ENCODE measurements at places on chromosomes 5 and 9.

GRCh38 chr5:158897444-158898160 is 202.1 kb downstream of the EBF1 start:
- no peak for DNase-seq

DNA sequence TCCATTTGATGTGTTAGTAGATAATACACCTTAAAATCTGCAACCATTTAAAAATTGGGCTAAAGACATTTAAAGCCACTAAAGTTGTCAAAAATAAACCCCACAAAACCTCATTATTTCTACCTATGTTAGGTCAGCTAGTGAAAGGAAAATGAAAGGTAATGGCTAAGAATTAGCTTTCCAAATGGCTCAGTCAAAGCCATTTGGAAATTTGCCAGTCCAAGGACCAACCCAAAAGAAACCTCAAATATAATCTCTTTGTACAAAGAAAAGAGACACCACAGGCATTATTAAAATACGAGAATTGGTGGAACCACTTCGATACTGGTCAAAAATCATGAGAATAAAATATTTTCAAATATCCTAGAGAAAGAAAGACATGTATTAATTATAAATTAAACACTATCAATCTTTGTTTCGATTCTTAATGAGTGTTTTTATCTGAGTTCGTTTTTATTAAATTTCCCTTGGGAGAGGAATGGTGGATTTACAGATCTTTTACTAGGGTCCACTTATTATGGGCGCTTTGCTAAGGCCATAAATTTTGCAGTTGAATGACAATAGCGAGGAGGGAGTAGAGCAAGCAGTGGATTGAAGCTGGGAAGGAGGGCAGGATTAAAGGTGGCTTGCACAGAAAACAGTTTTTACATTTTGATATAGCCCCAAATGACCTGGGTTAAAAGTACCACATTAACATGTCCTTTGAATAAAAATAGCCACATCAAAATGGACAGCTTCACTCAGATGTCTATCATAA is 116.8 kb upstream of the SHB start:
- no peak for DNase-seq

GRCh38 chr5:37896159-37896558 is 56.3 kb upstream of the GDNF start:
- no peak for DNase-seq

GRCh38 chr9:113403646-113404045 is 2.6 kb upstream of the ALAD start:
- DNase-seq, result no peak

DNA sequence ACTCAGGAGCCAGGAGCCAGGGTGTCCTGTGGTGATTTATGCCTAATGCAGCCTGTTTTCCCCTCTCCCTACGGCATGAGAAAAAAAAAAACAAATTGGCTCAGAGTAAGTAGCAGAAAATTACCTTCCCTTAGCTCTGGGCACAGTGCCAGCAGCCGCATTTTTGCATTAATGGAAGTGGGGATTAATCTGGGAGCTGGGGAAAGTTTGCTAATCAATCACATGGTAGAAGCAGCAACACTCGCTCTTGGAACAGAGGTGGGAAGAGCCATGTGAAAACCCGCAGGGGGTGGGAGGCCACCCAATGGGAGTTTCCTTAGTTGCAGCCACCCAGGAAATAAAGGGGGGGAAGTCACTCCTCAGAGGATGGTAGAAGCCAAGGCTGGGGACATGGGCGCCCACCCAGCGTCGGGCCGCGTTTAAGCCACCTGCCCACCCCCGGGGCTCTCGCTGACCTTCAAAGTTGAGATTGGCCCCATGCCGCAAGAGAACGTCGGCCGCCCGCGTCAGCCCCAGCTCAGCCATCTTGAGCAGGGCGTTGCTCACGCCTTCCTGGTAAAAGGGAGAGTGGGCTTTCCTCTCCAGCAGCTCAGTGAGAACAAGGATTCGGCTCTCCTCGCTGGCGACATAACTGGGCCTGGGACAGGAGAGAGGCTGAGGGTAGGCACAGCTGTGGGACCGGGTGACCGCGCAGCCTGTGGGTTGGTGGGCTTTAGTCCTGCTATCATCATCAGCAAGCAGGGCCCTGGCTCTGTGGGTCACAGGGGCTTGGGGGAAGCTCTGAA is 1.7 kb downstream of the ASB6 start:
- DNase-seq, result no peak

- no peak for DNase-seq
Measured at GRCh38 chr5:125006011-125006685, 259.7 kb upstream of the ZNF608 start.

GRCh38 chr9:37963936-37964739 is 60.2 kb upstream of the SLC25A51 start:
- DNase-seq, result no peak

- DNase-seq, result no peak
Measured at GRCh38 chr5:157679801-157680200, 8.5 kb downstream of the C5orf52 start.

DNA sequence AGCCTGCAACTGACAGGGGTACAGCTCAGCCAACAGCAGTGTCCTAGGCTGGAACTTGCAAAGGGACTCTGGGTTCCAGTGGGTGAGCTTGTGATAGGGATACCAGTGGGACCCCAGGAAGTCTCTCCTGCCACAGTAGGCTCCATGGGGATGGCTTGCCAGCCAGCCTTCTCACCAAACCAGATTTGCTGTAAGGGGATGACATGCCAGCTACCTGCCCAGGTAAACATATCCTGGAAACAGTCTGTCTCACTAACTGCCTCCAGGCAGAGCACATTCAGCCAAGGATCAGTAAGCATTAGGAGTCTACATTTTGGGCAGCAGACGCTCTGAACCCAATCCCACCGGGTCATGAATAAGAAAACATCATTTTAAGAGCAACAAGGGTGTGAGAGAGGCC is 49.9 kb downstream of the SIL1 start:
- no peak for DNase-seq

DNA sequence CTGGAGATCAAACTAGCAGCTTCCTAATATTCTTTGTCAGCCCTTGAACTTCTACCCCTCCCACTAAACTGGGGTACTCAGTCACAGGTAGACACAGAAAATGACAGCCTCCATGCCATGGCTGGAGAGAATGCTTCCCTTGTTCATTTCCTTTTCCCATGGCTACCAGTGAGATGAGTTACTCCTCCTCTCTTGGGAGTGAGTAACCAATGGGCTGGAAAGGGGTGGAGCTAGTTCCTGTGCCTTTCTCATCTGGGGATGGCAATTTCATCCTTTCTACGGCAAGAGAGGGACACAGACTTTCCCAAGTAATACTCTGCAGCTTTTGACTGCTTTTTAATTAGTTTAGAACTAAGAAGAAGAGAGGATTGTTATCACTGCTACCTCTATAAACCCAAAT is 1045.6 kb upstream of the WWC1 start:
- no peak for DNase-seq

Data from CD4-positive, alpha-beta T cell treated with Interleukin-4 for 4 hours (primary cell).